ENCODE measurements at places on chromosomes 7 and 10. TPM values are rescaled to one million over a fixed set of nuclear protein-coding genes. Genes with fewer than 3 reads are reported as not detected.

Gene PTF1A
- not detected for total RNA-seq

Gene PTPRN2
- total RNA-seq, result 2.6 TPM

Gene TMEM176B
- total RNA-seq, result 59.3 TPM

Gene CTTNBP2
- 17.4 TPM for total RNA-seq

Gene TMEM229A
- total RNA-seq, result 0.23 TPM

Gene FOXI2
- not detected for total RNA-seq

Gene TSPAN15
- total RNA-seq, result 58.4 TPM

Gene CALHM3
- total RNA-seq, result not detected

Gene PRSS1
- not detected for total RNA-seq

Gene NCF1
- total RNA-seq, result 0.93 TPM

Gene COBL
- 30.1 TPM for total RNA-seq

Gene CACNB2
- 116 TPM for total RNA-seq

Gene MACROH2A2
- total RNA-seq, result 14.4 TPM

Gene TMEM178B
- total RNA-seq, result 1.4 TPM

Gene HERPUD2
- 27.5 TPM for total RNA-seq

Gene ZNF117
- 1.9 TPM for total RNA-seq

Gene GJD4
- total RNA-seq, result not detected

Gene ASZ1
- not detected for total RNA-seq

Gene FAM3C
- 29.9 TPM for total RNA-seq

Gene SPDYE2
- not detected for total RNA-seq

Gene TMEM270
- total RNA-seq, result not detected

Gene MINDY4
- 28.6 TPM for total RNA-seq

Gene PRKAG2
- total RNA-seq, result 88.4 TPM

Gene SLC13A1
- not detected for total RNA-seq

Gene OR6V1
- not detected for total RNA-seq

Gene EGFR
- total RNA-seq, result 126 TPM

Gene ASIC3
- total RNA-seq, result 1.7 TPM

Gene TFR2
- total RNA-seq, result not detected

Gene HIPK2
- 35.9 TPM for total RNA-seq
